ENCODE measurements at places on chromosomes 13 and 19.

DNA sequence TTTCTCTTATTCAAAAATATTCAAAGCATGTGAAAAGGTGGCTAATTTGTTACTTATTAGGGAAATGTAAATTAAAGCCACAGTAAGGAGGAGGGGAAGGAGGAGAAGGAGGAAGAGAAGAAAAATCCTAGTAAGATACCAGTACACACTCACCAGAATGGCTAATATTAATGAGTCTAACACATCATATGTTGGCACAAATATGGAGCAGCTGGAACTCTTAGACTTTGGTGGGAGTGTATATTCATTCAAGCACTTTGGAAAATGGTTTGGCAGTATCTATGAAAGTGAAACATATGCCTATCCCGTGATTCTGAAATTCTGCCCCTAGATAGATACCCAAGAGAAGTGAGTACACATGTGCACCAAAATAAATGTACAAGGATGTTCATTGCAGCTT, 38.1 kb upstream of the RGCC start:
- no peak for DNase-seq

- DNase-seq, result peak; percentile 38
Measured at GRCh38 chr19:42129399-42130253, 2.6 kb downstream of the POU2F2 start.

- no peak for DNase-seq
Measured at GRCh38 chr19:46981286-46981945, 38.2 kb upstream of the NPAS1 start.

GRCh38 chr13:95426631-95427030, 125.4 kb upstream of the ABCC4 start:
- DNase-seq, result no peak

GRCh38 chr19:485077-485476, 11.2 kb upstream of the MADCAM1 start:
- DNase-seq, result no peak

DNA sequence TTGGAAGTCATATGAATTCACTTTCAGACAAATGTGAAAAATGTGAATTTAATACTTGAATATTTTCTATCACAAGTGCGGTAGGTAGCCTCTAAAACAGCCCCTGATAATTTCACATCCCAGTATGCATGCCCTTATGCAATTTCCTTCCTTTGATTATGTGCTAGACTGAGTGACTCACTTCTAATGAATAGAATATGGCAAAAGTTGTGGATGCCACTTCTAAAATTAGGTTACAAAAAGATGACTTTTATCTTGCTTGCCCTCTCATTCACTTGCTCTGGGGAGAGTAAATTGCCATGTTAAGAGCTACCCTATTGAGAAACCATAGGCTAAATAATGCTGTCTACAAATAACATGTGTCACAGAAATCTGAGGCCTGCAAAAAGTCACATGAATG, 402.5 kb upstream of the PCDH9 start:
- no peak for DNase-seq

GRCh38 chr13:112450904-112451240, 74.7 kb downstream of the SPACA7 start:
- no peak for DNase-seq

GRCh38 chr19:51138549-51138979, 3.5 kb upstream of the SIGLEC7 start:
- no peak for DNase-seq

- DNase-seq, result no peak
Measured at GRCh38 chr19:45153339-45154063, 7.3 kb downstream of the NKPD1 start.

DNA sequence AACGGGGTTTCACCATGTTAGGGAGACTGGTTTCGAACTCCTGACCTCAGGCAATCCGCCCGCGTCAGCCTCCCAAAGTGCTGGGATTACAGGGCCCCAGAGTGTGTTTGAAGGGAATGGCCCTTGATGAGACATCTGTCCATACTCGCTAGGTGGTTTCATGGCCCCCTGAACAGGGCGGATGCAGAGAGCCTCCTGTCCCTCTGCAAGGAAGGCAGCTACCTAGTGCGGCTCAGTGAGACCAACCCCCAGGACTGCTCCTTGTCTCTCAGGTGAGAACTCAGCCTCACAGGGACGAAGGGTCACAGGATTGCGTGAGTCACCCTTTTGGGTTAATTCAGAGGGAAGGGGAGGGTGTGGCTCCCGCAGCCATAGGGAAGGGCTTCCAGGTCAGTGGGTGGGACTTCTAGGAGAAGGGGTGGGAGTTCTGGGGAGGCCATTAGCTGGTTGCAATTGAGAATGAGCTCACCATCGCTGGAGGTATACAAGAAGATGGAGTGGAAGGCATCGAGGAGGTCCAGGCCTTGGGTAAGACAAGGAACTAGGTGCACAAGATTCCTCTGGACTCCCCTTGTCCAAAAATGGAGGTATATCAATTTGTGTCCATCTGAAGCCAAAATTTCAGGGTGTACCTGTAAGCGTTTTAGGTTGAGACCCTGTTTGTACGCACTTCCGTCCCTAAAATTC, 9.2 kb downstream of the SHD start:
- no peak for DNase-seq

- DNase-seq, result peak; percentile 9
Measured at GRCh38 chr19:42693760-42694350, 46.4 kb downstream of the PSG3 start.

DNA sequence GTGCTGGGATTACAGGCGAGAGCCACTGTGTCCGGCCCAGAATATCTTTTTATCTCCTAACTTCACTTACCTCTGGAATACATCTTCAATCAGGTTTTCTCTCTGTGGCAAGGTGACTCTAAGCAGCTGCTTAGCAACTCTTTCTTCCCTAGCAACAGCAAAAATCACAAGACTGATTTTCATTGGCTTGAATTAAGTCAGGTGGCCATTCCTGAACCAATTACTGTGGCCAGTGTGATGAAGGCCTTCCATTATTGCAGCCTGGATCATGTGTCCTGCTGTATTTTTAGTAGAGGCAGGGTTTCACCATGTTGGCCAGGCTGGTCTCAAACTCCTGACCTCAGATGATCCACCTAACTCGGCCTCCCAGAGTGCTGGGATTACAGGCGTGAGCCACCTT, 9.0 kb upstream of the LTBP4 start:
- DNase-seq, result no peak

GRCh38 chr19:39475748-39476147, 4.9 kb upstream of the TIMM50 start:
- no peak for DNase-seq

GRCh38 chr13:85589021-85589420, 210.2 kb downstream of the SLITRK6 start:
- no peak for DNase-seq

Measured in mucosa of descending colon (tissue), 3 donors.